ENCODE measurements at places on chromosomes 5 and 9.

- DNase-seq: no peak
These were observed 3.6 kb downstream of the PAEP start for GRCh38 chr9:135565141-135565628.

DNA sequence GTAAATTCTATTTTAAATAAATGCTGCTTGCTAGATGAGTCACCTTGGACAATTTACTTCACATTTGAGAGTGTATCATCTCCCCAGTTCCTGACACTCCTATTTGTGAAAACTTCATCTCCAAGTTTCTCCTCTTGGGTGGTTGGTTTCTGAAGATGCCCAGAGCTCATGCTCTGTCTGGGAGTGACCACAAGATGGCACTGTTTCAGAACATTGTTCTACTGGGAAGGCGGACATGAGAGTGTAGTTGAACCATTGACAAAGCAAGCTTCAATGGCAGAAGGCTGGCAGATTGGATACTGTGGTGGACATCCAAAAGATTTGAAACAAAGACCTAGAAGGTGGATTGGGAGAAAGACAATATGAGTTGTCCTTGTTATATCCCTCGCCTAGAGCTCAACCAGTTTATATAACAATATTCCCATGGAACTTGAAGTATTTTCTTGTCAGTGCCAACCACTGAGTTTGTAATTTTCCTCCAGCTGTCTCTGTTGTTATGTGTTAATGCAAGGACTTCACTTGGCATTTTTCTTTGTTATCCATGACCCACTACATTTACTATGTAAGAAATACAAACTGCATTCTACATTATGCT is 234.3 kb upstream of the ANKH start:
- peak; percentile 42 for DNase-seq

GRCh38 chr5:36423578-36424307 is 122.0 kb upstream of the RANBP3L start:
- DNase-seq: no peak

- DNase-seq: no peak
These were observed 115.4 kb downstream of the KIF4B start for GRCh38 chr5:155128786-155129512.

DNA sequence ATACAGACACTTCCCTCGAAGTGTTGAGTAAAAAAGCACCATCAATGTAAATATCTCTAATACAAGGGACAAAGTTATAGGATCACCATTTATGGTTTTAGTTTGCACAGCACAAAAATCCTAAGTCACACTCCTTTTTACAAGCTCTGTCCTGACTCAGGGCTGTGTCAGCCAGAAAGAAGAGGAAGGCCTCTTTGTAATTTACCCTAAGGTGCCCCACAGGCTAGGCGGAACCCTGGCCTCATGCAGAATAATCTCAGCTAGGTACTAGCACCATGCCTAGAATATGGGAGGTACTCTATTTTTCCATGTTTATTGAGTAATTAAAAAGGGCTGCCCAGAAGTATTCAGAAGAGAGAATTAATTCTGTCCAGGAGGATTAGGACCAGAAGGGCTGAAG is 36.9 kb downstream of the HAVCR1 start:
- DNase-seq: no peak

- DNase-seq: no peak
These were observed 54.5 kb downstream of the ADAMTS12 start for GRCh38 chr5:33837301-33837700.

DNA sequence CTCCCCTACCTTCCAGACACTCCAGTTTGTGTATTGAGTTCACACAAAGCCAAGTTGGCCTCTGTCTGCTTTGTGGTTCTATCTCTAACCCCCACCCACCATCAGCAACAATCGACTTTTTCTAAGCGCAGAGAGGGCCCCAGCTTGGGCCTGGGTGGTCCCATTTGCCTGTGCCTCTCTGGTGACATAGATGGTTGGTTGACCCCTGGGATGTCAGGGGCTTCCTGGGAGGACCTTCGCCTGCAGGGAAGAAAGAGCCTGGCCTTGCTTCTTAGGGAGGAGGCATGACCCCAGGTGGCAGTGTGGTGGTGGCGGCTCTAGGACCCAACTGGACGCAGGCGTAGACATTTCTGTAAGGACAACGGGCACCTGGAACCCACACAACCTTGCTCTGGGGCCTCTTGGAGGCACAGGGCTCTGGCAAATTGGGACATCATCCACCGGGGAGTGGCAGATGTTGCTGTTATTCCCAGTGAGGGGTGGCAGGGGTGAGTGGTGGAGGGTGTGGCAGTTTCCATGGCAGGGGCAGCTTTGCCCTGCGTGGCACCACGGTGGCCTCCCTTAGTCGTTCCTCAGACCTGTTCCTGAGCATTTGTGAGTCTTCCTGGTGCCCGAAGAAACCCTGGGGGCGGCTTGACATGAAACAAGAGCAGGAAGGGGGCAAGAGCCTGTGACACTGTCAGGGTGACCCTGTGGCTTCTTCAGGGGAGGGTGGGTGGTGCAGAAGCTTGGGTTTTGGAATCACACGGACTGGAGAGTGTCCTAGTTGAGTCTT is 171.0 kb upstream of the IER5L start:
- no peak for DNase-seq

- DNase-seq: no peak
These were observed 988.3 kb downstream of the DTWD2 start for GRCh38 chr5:117999939-118000549.

DNA sequence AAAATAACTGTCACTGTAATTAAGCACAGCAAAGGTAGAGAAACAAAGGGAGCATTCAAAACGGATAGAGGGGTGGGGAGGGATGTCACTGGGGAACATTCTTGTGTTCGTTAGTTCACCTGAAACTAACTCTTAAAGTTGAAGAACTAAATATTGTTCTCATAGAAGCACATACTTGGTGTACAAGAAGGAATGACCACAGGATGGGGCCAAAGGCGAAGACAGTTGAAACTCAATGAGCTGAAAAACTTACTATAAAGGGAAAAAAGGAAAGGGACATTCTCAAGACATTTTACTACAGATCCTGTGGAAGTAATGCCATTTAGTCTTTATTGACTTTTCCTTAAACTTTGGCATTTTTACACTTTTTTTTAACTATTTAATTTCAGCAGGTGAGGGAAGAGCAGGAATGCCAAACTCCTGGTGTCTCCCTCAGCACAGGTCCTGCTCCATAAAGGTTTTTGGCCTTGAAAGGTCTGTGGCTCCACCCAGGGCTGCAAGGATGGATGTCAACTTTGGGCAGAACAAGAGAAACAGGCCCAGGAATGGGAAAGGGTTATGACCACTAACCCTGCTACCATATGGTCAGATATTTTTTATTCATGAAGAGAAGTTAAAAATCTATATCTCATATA is 197.6 kb upstream of the RASA1 start:
- DNase-seq: peak; percentile 17

DNA sequence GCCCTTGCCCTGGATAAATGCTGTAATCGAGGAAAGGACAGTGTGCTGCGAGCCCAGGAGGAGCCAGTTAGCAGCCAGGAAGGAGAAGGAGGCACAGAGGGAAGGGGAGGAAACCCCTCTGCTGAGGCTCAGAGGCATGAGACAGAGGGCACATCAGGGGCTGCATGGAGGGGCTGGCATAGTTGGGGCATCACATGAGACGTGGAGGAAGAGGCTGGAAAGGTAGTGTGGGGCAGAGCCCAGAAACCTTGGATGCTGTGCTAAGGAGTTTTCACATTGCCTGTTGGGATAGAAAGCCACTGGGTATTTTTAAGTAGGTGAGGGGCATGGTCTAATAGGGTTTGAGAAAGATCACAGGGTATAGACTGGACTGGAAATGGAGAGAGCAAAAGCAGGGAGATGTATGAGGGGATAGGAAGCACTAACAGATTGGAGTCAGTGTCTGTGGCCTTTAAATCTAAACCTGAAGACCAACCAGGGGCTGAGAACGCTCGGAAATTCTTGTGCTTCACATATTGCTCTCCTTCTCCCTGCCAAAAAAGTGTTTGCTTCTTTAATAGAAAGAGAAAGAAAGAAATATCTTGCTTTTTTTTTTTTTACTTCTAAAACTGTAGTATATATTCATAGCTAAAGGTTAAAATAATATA is 33.0 kb upstream of the ANGPTL2 start:
- no peak for DNase-seq

DNA sequence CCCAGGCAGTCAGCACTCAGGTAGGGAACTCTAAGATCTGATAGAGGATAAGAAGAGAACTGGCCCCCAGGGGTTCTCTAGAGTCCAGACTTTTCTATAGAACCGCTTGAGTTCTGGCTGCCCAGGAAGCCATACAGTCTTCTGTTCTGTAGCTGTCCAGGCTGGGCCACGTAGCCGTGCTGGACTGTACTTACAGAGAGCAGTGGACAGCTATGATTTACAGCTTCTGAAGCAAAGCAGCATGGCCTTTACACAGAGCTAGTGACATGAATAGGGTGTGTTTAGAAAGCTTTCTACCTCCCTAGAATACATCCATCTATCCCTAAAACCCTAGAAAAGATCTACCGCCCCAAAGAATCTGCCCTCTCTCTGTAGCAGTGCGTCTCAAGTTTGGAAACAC is 57.2 kb downstream of the ACO1 start:
- DNase-seq: no peak

- no peak for DNase-seq
These were observed 13.7 kb downstream of the SLC9A3 start for GRCh38 chr5:510521-510920.

DNA sequence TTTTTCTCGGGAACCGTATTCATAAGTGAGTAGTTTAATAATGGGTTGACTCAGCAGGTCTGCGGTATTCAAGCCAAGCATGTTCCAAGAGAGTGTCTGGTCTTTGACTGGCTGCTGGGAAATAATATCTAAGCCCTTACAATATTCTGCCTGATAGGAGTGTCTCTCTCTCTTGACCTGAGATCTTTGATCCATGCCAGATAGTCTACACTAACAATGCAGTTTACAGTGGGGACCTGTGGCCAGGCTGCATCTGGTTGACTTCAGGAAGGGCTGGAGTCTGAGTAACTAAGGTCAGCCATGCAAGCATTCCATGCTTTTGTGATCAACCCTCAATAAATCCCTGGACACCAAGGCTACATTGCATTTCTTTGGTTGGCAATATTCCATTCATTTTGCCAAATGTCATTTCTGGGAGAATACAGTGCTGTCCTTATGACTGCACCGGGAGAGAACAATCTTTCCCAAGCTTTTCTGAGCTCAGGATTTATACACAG is 195.5 kb downstream of the SEMA5A start:
- peak; percentile 73 for DNase-seq

DNA sequence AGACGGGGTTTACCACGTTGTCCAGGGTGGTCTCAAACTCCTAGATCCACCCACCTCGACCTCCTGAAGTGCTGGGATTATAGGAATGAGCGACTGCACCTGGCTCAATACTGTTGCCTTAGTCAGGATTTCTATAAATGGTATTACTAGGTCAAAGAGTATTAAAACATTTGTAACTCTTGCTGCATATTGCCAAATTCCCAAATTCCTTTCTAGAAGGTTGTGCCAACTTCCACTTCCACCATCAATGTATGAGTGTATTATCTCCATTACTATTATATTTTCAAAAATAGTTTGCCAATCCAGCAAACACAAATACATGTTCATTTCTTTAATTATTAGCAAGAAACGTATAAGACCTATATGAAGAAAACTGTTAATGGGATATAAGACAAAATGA is 10.6 kb downstream of the PTGR1 start:
- no peak for DNase-seq

DNA sequence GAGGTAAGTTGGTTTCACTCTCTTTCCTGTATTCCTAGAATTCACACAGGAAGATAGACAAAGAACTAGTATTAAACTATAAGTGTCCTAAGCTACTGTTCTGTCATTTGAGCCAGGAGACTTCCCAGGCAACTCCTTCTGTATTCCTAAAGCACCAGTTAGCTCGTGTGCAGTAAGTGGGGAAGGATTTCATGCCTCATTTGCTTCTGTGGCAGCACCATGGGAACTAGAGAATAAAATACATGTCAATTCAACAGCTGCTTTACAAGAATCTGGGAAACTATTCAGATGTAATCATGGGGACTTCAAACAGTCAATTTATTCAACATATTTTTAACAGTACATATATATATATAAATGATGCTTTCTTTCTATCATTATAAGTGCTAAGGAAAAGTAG is 762.3 kb downstream of the PRELID2 start:
- DNase-seq: no peak

- DNase-seq: no peak
These were observed 44.6 kb upstream of the LPCAT1 start for GRCh38 chr5:1568201-1568979.

GRCh38 chr9:100082782-100083181 is 16.0 kb downstream of the ERP44 start:
- DNase-seq: no peak

DNA sequence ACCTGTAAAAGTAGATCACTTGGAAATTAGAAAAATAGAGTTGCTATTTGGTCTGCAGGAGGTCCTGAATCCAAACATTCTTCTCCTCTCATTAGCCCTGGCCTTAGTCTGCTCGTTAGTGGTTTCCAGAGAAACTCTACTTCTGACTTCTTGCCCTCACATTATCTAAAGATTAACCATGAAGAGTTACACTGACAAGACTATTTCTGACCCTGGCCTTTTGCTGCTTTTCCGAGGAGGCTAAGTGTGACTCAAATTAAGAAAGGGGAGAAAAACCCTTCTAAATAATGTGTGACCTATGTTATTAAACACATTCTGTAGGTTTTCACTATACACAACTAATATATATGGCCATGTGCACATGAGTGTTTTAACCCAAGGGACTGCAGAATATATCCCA is 302.4 kb downstream of the RAB3C start:
- DNase-seq: no peak

DNA sequence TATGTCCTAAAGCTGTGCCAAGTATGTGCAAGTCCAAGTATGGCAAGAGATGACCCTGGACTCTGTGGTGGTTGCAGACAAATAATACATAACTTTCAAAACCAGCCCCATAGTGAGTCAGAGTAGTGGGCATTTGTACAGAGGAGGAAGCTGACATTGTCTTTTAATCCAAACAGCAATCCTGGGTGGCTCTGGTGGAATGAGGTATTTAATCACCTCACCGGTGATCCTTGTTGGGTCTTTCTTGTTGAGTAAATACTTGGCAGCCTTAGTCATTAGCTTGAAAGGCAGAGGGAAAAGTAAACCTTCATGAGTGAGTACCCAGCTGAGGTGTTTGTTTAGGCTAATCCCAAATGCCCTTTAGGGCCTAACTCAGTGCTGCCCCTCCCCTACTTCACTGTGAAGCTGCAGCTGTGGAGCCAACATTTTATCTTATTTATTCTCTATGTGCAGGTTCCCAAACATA is 148.7 kb upstream of the SLC12A2 start:
- DNase-seq: peak; percentile 53

GRCh38 chr5:164170814-164171213 is 665.4 kb downstream of the MAT2B start:
- DNase-seq: no peak

- no peak for DNase-seq
These were observed 4.0 kb upstream of the CSF2 start for GRCh38 chr5:132069561-132069960.

DNA sequence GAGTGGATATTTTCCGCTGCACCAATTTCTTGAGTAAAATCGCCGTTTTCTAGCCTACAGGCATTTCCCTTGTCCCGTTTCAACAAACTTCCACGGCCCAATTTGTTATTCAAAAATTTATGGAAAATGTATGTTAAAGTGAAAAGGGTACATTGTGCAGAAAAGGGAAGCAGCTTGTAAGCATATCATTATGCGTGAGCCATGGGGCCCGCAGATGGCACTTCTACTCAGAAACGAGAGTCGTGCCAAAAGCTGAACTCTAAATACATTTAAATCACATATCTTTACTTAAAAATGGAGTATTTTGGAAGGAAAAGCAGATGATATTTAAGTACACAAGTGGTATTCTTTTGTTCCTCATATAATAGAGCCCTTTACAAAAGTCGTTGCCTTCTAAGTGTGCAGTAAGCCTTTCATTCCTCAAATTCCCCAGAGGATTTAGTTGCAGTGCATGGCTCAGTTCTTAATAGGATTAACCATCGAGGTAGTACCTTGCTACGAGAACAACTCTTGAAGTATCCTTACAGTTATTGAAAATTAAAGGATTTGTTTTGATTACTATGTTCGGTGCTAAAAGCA is 1227.2 kb upstream of the WWC1 start:
- DNase-seq: no peak

All from HS-27A (cell line).